ENCODE measurements at places on chromosomes 2 and 18.
A peak's percentile ranks its signal among the peaks of the same experiment; 100 is the strongest.

GRCh38 chr18:13406736-13407135, 188.2 kb downstream of the LDLRAD4 start:
- no peak for DNase-seq

DNA sequence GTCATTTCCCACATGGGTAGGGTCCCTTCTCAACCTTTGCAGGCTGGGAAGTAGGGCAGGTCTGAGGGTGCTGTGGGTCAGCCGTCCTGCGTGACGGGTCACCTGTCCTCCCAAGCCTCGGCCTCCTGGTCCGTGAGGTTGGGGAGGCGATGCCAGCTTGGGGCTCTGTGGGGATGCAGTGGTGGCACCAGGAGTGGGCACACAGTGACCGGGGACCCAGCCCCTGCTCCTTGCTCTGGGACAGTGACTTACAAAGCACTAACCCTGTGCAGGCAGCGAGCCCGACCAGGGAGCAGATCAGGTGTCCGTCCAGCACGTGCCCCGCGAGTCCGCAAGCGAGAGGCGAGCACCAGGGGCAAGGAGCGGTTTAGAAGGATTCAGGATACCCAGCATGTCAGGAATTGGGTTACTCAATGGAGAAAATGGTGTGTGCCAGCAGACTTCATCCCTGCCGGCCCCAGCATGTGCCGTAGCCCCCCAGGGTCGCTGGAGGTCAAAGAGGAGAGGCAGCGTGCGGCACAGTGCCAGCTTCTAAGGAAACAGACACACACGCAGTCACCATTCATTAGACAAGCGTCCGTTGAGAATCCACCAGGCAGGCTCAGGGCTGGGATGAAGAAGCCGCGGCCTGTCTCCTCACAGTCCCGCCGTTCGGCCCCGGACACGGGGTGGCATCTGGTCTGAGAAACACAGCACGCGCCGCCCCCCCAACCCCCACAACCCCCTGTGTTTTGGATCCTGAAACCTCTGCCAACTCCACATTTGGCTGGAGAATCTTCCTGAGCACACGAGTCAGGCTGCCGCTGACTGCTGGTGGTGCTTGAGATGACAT, 11.7 kb downstream of the COLEC11 start:
- no peak for DNase-seq

DNA sequence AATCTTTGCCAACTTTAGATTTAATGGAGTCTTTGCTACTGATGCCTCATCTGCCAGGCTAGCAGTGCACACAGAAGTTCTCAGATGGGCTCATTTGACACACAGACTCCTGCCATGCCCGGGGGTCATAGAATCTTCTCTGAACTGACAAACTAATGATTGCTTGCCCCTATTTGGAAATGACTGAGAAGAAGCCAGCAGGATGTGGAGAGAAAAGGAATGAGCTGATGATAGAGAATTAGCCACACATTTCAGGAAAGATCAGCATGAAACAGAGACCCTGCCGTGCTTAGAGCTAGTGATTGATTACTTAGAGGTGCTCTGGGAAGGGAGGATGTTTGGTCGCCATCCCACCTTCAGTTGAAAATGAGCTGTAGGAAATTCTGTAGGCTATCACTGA, 178.5 kb downstream of the TPGS2 start:
- no peak for DNase-seq

DNA sequence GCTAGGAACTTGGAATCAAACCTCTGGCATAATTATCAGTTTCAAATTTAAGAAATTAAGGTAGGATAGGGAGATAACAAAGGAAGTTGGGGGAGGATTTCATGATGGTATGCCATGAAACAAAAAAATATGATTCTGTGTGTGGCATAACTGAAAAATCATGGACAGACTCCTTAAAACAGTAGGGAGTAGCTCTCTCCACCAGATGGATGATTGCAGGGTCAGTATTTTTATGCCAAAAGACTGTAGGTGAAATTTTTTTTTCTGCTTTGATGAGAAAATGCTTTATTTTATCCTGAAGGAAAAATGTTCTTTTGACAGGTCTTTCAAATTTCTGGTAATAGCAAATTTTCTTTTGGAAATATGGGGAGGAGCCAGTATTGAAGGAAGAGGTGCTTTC, 94.3 kb downstream of the TRABD2A start:
- DNase-seq: no peak

GRCh38 chr2:227164763-227165291, 403 bp downstream of the COL4A3 start:
- no peak for DNase-seq

DNA sequence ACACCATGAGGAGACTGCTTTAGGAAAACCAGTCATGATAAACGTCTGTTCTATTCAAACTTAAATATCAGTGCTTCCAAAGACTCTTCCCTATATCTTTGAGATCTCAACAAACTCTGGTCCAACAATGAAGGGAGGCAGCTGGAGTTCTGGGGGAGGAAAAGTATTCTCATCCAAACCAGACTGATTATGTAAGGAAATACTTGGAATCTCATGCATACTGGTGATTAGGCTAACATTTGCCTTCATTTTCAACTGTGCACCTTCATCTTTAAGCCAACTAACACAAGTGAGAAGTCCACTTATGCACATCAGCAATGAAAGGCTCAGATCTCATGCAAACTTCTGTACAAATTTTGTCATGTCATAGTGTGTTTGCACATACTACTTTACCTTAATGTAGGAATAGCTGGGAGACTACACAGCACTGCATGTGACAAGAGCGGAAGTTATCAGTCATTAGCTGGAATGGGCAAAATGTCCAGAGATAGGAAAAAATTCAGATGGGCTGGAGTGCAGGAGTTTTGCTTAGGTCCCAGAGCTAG, 67.5 kb upstream of the STK17B start:
- DNase-seq: no peak

DNA sequence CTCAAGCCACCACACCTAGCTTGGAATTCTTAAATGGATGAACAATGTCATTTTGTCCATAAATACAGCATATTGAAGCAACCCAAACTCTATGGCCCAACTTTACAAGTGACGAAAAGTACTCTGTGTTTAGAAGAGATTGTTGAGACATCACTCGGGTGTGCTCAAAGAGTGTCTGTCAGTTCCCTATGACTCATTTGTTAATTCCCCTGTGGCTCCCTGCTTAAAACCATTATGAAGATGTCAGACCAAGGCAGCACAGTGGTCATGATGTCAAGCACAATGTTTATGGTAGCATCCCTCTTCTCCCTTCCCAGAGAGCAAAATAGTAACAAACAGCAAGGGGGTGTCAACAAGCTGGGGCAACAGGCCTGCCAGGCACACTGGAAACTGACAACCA, 3.0 kb downstream of the LYG1 start:
- DNase-seq: no peak

GRCh38 chr2:31414601-31415241, at the start of gene XDH:
XDH (minus strand) TSS chr2:31414742; CDS start chr2:31414666, 76 bp downstream.
- peak; percentile 30 for DNase-seq

DNA sequence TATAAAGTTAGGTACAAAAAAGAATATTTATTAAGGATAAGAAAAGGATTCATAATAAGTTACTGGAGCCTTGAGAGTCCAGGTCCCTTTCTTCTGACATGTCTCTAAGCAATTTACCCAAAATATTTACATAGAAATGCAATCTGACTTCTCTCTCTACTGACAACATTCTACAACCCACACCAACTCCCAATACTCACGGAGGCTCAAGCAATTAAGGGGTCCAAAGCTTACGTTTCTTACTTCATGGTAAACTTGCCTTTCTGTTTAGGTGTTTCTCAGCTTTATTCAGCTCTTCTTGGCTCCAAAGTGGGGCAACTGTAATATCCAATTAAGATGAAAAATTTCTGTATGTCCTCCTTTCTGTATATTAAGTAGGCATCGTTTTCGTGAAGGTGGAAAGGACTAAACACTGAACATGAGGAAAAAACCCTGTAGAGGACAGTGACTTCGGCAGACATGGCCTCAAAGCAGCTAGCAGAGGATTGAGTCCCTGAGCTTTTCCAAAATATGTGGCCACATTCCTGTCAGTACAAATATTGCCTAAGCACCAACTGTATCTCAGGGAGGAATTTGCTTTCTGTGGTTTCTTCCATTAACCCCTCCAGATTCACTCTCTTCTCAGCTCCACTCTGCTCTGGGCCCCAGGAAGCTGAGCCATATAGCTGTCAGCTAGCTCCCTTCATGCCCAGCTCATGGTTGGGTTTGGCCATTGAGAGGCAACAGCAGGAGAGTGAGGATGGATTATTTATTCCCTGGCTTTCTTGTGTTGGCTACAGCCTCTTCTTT, 67.9 kb upstream of the GLS start:
- peak; percentile 58 for DNase-seq

- DNase-seq: no peak
These were observed 10.1 kb downstream of the ATAD2B start for GRCh38 chr2:23916727-23917405.

GRCh38 chr2:85872536-85873161, 16.1 kb downstream of the ST3GAL5 start:
- DNase-seq: no peak

DNA sequence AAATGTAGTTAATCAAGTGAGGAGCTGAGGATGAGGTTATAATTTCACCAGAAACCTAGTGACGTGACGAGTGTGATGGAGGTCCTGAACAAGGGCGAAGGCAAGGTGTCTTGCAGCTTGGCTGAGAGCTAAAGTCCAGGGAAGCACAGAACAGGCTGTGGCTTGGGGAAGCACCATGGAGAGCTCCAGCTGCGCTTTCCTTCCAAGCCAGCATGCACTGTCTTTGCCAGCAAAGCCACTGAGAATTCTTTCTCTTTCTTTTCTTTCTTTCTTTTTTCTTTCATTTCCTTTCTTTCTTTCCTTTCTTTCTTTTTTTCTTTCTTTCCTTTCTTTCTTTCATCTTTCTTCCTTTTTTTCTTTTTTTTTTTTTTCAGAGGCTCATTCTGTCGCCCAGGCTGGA, 239.3 kb downstream of the FBXO15 start:
- peak; percentile 30 for DNase-seq

DNA sequence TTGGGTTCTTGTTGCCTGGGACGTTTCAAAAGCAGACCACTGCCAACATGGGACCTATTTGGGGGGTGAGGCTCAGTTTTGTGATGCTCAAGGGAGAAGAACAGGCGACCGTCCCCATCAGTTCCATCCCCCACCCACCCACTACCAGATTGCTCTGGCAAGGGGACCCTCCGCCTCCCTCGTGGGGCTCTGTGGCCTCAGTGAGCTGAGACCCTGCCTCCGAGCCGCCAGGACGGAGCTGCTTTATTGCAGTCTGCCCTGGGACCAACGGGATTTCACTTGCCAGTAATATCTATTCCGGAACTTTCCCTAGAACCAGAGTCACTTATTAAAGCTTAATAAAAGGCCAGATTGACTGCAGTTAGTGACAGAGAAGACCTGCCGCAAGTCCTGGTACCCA, 146.3 kb downstream of the KLHL29 start:
- DNase-seq: no peak

GRCh38 chr18:62126737-62127136, 60.1 kb downstream of the PIGN start:
- DNase-seq: no peak

DNA sequence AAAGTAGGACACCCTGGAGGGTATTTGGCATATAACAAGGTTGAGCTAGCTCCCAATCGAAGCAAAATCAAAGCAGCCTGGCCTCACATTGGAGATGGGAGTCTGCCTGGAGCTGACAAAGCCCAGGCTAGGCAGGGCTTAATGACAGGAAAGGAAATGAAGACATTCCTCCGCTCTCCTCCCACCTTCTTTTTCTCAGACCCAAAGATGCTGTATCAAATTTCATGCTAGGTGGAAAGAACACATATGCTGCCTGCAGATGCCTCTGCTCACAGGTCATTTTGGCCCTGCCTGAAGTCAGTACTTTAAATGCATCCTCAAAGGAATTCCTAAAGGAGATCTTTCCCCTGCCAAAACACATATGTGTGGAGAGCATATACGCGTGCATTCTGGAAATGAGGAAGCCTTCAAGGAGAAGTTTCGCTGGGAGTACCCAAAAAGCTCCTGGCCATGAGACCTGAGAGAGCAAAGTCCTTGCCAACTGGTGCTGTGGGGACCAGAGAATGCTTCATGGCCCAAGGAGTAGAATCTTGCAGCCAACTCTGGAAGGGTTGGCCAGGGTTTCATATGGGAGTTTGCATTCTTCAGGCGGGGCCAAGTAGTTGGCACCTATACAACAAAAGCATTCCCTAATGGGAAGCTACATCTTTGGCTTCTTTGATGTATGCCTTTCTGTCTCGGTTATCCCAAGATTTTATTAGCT, 88.0 kb downstream of the AQP4 start:
- no peak for DNase-seq

DNA sequence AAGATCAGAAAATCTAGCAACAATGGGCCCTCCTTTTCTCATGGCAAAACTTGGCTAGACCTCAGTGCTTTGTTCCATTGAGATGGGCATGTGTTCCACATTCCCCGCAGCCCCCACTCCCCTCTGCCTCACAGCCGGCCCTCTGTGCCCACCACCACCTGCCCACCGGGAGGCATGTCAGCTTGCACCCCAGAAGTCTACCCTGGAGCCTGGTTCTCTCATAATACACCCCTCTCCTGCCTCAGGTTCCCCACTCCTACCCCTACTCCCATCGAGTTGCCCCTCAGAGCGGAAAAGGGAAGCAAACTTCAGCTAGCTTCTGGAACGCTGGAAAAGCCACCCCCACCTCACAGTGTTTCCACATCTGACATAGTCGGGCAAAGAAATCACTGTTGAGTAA, 219.0 kb downstream of the ANAPC1 start:
- DNase-seq: no peak

GRCh38 chr18:62018034-62018758, 125.4 kb upstream of the RNF152 start:
- peak; percentile 68 for DNase-seq

DNA sequence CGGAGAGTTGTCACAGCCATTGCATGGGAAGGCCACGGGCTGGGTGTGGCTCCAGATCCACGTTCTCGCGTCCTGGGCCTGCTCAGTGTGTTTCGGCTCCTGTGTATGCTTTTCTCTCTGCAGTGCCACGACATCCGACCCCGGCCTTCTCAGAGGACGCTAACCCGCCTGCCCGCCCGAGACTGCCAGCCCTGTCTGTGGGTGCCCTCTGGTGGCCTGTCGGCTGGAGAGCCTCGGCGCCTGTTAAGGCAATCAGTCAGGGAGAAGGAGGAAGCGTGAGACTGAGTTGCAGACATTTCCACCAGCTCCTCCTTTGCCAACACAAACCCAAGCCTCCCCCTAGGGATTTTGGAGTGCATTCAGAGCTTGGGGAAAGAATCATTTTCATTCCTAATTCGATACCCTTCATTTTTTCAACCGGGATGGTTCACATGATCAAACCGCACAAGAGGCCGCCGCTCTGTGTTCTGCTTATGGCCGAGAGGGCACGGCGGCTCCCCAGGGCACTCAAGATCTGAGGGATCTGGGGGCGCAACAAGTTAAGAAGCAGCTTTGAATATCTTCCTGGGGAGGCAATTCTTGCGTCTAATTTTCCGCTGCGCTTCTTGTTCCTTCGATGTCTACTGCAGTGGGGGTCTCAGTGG, 37.5 kb upstream of the ZBTB7C start:
- peak; percentile 64 for DNase-seq

DNA sequence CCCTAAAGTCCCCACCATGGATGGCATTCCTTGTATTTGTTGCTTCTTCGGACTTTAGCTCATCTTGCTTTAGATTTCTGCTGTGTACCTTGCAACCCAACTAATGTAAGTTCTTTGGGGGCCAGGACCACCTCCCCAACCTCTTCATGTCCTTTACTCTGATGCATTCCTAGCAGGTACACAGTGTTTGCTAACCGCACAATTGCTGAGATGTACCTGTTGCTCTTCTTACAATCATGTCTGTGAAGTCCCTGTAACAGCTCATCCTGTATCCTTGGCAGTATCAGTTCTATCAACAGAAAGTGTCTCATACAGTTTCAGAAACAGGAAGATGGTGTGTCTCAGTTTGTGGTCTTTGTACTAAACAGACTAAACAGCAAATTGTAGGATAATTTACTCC, 24.1 kb downstream of the ST8SIA3 start:
- DNase-seq: no peak
